Karpas-422 (cell line): ENCODE measurements at places on chromosomes 6 and 20. TPM values are rescaled to one million over a fixed set of nuclear protein-coding genes. Genes with fewer than 3 reads are reported as not detected.

DNA sequence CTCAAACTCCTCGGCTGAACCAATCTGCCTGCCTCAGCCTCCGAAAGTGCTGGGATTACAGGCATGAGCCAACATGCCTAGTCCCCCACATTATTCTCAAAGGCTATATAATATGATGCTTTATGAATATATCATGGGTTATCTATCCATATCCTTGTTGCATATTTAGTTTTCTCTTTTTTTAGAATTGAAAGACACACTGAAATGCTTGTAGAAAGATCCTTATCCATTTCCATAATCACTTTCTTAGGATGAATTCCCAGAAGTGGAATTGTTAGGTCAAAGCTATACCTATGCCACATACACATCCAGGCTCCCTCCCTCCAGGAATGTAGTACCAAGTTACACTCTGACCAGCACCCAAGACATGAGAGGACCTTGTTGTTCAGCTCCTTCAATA is 2.5 kb upstream of the ARFGEF3 start:
- no peak overlapping the region for H3K4me3 ChIP-seq
- no peak for DNase-seq
- H3K4me1 ChIP-seq: no peaks in the 10 kb centered on the region
- H3K27me3 ChIP-seq: no peaks in the 10 kb centered on the region

Gene KDM1B
- total RNA-seq: 47.2 and 50.9 TPM in 2 replicates

- H3K27me3 ChIP-seq: no peaks in the 10 kb centered on the region
- no peak overlapping the region for H3K4me3 ChIP-seq
- no peaks in the 10 kb centered on the region for H3K36me3 ChIP-seq
- no peak for DNase-seq
- peak overlapping the region; percentile 92 for H3K27ac ChIP-seq
Measured at GRCh38 chr6:157063176-157063905, 260.0 kb downstream of the TMEM242 start.

Gene NRSN1
- total RNA-seq: 0.30 TPM in 1 of 2 replicates, not detected in the other

Gene ZNF133
- total RNA-seq: 15.2 and 19.5 TPM in 2 replicates

Gene LINC00237
- total RNA-seq: 0.14 TPM in 1 of 2 replicates, not detected in the other

DNA sequence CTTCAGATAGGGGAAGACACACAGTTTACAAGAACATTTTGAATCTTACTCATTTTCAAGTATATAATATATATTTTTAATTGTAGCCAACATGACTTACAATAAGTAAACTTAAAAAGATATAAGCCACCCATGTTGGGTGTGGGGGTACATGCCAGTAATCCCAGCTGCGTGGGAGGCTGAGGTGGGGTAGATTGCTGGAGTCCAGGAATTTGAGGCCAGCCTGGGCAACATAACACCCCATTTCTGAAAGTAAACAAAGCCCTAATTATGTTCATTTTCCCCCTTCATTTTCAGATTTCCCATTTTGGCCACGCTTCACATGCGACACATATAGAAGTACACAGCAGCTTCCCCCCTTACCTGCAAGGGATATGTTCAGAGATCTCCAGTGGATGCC is 30.5 kb downstream of the SERPINB6 start:
- no peaks in the 10 kb centered on the region for H3K36me3 ChIP-seq
- DNase-seq: no peak
- 0 out of 2 replicates have a peak, but pooled peaks cover 2% of the 10 kb centered on the region for H3K27me3 ChIP-seq
- no peak overlapping the region for H3K4me3 ChIP-seq
- peaks cover 38% of the 10 kb centered on the region for H3K4me1 ChIP-seq
